ENCODE measurements at places on chromosomes 1 and 21.

DNA sequence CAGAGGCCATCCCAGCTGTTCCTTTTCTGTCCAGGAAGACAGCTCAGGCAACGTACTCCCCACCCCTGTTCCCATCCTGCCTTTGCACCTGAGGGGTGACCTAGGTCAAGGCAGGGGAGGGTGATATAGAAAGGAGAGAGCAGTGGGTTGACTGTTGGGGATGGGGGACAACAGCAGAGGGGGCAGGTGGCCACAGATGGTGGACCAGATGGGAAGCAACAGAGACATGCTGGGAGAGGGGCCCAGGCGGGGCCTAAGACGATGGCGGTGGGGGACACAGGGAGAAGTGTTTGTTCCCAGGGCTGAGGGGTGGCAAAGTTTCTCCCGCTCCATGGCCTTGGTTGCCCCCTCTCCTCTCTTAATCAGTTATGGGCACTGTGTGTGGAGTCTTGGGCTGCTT lies 6.3 kb downstream of the CELSR2 start:
- no peak for DNase-seq

DNA sequence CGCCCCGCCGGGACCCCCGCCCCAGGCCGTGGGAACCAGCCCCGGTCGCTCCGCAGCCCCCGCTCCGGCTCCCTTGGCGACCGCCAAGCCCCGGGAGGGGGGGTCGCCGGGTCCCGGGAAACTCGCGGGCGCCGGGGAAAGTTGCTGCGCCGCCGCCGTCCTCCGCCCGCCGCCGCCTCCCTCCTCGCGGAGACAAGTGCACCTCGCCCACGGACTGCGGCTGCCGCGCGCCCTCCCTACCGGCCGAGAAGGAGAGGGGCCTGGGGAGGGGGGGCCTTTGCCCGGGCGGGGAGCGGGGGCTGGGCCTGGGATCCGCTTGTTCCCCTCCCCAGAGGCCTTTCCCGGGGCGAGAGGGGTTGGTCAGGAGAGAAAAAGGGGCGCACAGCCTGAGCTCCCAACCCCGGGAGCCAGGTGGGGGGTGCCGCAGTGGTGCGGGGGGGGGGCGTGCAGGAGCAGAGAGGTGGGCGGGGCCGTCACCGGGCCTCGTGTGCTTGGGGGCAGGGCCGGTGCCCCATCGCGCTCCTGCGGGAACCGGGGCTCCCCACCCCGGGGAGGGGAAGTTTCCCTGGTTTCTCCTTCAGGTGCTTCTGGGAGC lies 592 bp downstream of the AGRN start:
- DNase-seq, result no peak

GRCh38 chr1:119805746-119806145 lies 5.5 kb downstream of the REG4 start:
- DNase-seq, result no peak

GRCh38 chr1:51643362-51643761 lies 26.5 kb downstream of the OSBPL9 start:
- DNase-seq, result no peak

- peak; percentile 34 for DNase-seq
Measured at GRCh38 chr1:149844650-149845255, 54.6 kb upstream of the BOLA1 start.

- no peak for DNase-seq
Measured at GRCh38 chr1:99784143-99784542, 17.7 kb upstream of the FRRS1 start.

Data from OCI-LY7 (cell line).